ENCODE measurements at places on chromosomes 12 and 14.

DNA sequence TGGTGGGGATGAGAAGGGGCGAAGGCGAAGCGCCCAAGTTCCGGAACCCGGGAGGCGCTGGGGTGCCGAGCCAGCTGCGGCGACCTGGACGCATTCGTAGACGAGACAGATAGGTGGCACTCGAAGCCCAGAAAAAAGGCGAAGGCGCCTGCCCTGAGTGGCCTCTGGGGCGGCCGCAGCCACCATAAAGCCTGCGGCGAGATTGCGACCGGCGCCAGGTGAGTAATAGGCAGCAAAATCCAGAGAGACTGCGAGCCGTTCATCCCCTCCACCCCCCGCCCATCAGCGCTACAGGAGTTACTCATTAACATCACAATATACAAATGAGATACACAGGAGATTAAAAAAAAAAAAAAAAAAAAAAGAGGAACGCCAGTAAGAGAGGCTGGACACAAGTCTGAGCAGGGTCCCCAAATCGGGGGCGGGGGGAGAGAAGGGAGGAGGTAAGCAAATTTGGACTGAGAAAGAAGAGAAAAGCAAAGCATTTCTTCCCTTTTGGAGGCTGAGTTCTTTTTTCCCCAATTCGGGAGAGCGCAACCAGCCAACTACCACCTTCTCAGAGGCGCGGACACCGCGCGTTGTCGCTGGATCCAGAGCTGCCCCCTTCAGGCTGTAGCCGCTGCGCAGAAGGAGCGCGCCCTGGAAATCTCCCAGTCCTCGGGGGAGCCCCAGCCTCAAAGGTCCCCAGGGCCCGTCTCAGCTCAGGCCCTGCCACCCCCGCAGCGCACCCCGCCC, 15.7 kb downstream of the TBX3 start:
- peak; percentile 81 for DNase-seq

GRCh38 chr12:105158876-105159275, 51.3 kb downstream of the WASHC4 start:
- DNase-seq = peak; percentile 6

DNA sequence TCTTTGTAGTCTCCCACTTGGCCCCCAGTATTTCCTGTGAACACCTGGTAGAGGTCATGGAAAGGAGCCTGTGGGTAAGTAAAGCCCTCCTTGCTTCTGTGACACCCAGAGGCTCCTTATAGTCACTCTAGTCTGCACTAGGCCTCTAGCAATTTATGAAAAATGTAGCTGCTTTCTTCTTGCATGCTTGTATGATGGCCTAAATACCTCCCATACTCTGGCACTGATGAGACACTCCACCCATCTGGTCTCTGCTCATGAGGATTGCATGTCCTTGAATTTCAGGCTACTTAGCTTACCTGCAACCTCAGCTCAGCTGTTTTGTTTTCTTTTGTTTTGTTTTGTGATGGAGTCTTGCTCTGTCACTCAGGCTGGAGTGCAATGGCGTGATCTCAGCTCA, 4.6 kb upstream of the A2ML1 start:
- no peak for DNase-seq

DNA sequence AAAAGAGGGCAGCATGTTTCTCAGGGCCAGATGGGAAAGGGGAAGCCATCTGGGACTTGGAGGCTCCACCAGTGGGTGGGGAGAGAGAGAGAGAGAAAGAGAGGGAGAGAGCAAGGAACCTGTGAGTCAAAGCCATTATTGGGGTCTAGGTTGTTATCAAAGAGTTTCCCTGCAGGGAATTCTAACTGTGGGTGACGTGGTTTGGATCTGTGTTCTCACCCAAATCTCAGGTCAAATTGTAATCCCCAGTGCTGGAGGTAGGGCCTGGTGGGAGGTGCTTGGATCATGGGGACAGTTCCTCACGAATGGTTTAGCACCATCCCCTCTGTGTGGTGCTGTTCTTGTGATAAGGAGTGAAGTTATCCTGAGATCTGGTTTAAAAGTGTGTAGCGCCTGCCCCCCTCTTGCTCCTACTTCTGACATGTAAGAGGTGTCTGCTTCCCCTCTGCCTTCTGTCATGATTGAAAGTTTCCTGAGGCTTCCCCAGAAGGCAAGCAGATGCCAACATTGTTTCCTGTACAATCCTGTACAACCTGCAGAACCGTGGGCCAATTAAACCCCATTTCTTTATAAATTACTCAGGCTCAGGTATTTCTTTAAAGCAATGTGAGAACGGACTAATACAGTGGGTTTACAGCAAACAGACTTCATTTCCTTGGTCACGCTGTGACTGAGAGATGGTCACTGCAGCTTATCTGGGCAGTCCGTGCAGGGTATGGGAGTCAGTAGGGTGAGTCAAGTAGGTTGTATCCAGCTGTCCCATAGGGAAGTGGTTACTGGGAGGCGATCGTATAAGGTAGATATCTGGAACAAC, 52.4 kb downstream of the CCDC91 start:
- no peak for DNase-seq

DNA sequence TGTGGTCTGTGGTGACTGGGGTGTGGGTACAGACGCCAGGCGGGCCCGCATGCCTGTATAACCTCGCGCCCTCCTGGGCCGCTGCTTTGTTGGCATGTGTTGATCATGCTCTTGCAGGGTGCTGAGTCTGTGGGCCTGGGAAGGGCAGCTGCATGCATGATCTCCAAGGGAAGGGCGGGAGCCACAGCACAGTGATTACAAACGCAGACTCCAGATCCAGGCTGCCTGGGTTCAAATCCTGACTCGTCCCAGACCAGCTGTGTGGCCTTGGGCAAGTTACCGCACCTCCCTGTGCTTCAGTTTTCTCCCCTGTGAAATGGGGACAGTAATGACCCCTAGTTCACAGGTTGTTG, 24.0 kb downstream of the ADGRD1 start:
- DNase-seq = no peak

DNA sequence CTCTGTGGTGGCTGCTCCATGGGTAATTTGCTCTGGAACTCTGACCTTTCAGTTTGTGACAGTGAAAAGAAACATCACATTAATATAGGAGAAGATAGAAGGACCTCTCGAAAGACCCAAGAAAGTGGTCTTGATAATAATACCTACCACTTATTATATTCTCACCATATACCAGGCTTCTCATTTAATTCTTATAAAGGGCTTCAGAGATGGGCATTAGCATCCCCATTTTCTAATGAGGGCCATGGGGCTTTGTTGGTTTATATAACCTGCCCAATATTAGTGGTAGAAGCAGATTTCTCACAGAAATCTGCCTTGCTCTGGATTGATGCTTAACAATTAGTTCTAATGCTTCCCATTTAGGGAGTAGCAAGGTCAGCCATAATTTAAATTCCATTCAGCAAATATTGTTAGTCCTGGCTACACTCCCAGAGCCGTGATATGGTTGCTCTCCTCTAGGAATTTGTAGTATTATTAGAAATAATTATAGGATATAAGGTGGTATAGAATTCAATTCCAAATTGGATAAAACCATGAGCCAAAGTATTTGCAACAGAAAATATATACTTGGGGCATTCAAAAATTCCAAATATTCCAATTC, 7.4 kb upstream of the AMIGO2 start:
- DNase-seq = no peak

DNA sequence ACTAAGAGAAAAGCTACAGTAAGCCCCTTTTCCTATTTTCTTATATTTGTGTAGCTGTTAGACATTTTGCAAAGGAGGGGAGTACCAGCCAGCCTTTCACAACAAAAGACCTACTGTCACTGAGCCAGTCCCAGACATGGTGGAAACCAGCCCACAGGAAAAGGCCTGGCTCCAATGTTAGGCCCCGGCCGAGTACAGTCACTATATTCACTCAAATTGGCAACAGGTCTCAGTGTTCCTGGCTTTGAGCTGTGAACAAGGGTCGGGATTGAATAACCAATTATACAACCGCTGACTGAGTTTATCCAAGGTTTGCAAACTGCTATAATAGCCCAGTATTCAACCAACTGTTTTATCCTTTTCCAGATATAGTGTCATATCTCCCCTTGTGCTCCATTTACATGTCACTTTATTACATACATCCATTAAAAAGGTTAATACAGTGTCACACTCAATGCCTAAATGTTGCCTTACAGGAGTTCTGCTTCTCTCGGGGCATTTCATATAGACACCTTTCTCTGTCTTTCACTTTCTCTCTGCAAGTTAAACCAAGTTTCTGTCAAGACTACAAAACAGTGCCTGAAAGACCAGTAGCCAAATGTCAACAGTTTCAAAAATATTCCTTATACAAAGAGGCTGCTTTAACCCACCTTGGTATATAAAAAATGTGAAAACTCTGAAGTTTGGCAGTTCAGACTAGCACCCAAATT, 178.1 kb downstream of the SOX5 start:
- DNase-seq = peak; percentile 51

GRCh38 chr12:27474344-27474743, 27.8 kb downstream of the SMCO2 start:
- no peak for DNase-seq

DNA sequence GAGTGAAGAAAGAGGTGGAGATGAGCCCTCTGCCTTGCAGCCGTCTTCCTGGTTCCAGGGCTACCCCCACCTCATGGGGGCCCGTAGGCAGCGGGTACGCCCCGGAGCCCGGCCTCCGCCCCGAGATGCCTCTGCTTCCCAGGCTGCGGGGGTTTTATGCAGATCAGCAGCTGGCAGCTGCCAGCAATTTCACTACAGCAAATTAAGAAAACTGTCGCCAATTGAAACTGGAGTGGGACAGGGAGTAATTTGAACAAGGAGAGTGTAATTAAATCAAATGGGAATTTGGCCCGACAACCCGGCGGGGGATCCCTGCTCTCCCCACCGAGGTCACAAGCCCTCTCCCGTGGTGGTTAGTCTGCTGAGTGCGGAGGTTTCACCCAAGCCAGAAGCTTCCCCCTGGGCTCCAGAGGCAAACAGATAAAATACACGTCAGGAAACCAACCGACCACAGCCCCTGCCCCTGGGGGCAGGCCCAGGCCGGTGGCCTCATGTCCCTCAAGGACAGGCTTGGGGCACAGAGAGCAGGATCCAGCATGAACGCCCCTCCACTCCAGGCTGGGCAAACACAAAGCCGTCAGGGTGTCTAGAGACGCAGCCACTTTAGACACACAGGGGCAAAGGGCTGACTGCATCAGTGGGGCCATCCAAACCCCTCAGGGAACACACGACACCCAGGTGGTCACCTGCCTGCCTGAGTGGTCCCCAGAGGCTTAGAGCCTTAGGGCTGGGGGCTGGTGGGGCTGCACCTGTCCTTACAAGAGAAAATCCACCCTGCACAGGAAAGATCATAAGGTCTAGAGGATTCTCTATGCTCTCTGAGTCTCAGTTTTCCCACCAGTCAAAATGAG, 53.8 kb downstream of the TESC start:
- no peak for DNase-seq

DNA sequence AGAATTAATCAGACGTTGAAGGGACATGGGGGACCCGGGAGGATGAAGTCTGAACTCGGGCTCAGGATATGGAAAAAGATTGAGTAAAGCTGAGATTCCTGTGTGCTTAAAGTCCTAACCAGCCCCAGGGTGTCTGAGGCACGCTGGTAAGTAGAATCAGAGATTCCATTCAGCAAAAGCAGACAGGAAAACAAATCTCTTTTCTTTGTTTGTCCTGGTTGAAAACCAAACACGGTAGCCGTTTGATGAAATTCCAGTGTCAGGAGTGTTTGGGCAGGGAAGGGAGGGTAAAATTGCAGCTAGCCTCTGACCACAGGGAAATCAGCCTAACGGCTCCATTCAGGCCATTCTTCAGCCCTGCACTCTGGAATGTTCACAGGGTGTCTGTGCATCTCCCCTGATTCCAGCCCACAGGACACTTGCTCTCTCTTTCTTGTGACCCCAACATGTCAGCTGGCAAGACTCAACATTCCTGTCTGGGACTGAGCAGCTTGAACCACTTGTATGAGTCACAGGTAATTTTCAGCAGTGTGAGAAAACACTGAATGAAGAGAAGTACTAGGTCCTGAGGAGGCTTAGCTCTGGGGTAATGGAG, 31.0 kb downstream of the NINJ2 start:
- DNase-seq = peak; percentile 32

Data from muscle of arm (tissue), 14 donors.